ENCODE measurements at places on chromosomes 5 and 9. TPM values are rescaled to one million over a fixed set of nuclear protein-coding genes. Genes with fewer than 3 reads are reported as not detected.

The MED10 gene
- 77.8 TPM for total RNA-seq

The TAS2R1 gene
- total RNA-seq = not detected

The CAVIN4 gene
- total RNA-seq = 0.42 TPM

The CDH9 gene
- total RNA-seq = not detected

The ATP10B gene
- total RNA-seq = not detected

The MACIR gene
- total RNA-seq = 20.2 TPM

The MEIKIN gene
- not detected for total RNA-seq

The DDX31 gene
- 26.7 TPM for total RNA-seq

The FSTL4 gene
- total RNA-seq = 4.0 TPM

The GFI1B gene
- not detected for total RNA-seq

The GGTA1 gene
- total RNA-seq = not detected

The CCDC183 gene
- 0.16 TPM for total RNA-seq

The ZNF454 gene
- total RNA-seq = not detected

The P4HA2 gene
- 37.2 TPM for total RNA-seq

The FCN2 gene
- total RNA-seq = not detected

The SPATA31A3 gene
- total RNA-seq = not detected

The ADGRV1 gene
- total RNA-seq = 0.69 TPM

The PTGR1 gene
- 396 TPM for total RNA-seq

Measured in A549 treated with CORT108297 at 1 μM for 4 hours (cell line).